Epithelial cell of proximal tubule (primary cell): ENCODE measurements at places on chromosomes 11 and 22.
A peak's percentile ranks its signal among the peaks of the same experiment; 100 is the strongest.

DNA sequence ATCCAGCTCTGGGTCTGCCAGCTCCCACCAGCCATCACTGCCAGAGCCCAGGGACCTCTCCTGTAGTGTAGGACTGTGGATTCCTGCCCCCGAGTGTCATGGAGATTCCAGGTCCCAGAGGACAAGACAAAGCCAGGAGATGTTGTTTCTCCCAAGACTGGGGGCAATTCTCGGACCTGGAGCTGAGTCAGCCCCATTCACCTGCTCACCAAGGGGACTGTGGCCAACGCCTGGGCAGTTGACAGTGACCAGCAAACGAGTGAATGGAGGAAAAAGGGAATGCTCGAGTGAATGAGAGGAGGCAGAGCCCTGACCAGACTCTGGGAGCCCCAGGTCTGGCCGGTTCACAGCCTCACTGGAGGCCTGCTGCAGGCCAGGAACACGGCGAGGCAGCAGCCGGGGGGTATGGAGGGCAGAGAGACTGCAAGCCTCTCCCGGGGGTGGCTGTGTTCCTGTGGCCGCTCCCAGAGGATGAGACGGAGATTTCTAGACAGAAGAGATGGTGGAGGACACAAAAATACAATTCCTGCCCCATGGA, 61.3 kb upstream of the PRR5 start:
- no peak for DNase-seq

DNA sequence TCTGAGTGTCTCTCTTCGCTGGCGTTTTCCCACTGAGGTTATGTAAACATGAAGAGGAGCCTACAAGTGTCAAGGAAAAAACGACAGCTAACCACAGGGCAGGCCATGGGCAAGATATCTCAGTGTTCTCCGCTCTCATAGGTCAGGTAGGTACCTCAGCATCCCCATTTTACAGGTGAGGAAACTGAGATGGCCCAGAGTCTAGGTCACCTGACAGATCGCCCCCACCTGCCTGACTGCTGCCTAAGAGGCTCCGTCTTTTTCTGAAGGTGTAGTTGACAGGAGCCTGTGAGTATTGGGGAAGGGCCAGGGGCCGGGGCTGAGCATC, 847 bp upstream of the NDUFA6 start:
- no peak for DNase-seq

GRCh38 chr11:5288108-5288905, 13.4 kb downstream of the OR51B4 start:
- no peak for DNase-seq

DNA sequence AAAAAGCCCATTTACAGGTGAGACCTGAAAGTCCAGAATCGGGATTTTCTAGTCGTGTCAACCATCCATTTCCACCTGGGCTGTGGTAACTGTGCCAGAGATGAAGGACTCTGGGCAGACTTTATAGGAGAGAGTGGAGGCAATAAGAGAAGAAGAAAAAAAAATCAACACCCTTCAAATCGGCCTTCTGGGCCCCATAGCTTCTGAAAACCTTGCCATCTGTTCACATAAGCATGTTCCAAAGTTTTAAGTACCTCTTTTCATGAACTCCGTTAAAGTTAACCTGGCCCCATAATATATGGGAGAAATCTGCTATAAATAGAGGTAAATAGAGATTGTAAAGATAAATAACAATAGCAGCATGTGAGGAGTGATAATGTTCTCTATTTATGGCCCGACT, 470.5 kb downstream of the MIAT start:
- DNase-seq = no peak

- no peak for DNase-seq
Measured at GRCh38 chr22:44375451-44375850, 62.7 kb upstream of the SHISAL1 start.

DNA sequence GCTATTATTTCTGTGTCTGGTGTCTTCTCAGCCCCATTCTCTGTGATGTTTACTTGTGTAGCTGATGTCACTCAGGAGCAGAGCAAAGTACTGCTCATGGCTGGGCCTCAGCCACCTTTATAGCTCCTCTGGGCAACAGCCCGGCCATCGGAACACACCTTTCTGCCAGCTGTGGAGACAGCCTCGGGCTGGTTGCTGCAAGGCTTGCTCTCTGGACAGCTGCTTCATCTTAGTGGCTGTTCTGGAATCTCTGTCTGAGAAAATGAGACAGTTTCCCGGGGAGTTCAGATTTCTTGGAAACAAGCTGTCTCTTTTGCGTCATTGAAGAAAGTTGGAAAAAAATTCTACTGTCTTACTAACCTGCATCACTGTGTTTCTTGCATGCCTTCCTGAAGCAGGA, 20.0 kb downstream of the THY1 start:
- DNase-seq = no peak

DNA sequence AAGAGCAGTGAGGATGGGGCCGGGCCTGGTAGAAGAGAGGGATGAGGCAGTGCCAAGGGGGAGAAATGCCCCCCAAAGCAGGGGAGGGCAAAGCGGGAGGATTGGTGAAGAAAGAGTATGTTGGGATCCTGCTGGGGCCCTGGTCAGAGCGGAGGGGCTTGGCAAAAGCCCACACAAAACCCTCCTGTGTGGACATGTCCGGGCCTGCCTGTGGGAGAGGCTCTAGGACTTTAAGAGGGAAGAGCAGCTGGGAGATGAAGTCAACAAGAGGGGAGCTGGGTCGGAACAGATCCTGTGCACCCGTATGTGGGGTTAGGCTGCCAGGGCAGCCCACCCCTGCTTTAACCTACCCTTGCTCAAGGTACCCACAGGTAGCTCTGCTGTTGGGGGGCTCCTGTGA, 25.8 kb downstream of the ART5 start:
- DNase-seq = no peak

- no peak for DNase-seq
Measured at GRCh38 chr11:72707032-72707431, 32.8 kb upstream of the PDE2A start.

DNA sequence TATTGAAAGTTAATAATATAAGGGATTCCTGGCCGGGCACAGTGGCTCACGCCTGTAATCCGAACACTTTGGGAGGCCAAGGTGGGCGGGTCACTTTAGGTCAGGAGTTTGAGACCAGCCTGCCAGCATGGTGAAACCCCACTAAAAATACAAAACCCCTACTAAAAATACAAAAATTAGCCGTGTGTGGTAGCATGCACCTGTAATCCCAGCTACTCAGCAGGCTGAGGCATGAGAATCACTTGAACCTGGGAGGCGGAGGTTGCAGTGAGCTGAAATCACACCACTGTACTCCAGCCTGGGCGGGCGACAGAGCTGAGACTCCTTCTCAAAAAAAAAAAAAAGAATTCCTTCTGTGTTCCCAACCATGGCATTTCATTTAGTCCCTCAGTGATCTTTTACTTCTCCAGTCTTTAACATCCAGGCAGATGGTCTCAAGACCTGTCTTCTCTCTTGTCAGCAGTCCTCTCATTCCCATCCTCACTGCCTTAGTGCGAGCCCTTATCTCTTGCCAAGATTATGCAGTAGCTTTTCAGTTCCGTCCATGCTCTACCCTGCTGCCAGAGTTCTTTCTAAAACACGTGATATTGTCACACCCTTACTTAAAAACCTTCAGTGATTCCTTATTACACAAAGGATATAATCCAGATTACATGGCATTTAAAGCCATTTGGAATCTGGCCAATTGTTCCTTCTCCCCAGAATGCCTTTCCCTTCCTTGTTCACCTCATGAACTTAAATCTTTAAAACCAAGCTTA, 17.9 kb downstream of the RTN3 start:
- no peak for DNase-seq

- no peak for DNase-seq
Measured at GRCh38 chr11:61816736-61817455, at the start of gene FADS1. Gene FADS1, minus strand, starts transcription at chr11:61817003. Its CDS starts 74 bp downstream, at chr11:61816929.

GRCh38 chr11:86171627-86172026, 72.9 kb upstream of the EED start:
- no peak for DNase-seq

DNA sequence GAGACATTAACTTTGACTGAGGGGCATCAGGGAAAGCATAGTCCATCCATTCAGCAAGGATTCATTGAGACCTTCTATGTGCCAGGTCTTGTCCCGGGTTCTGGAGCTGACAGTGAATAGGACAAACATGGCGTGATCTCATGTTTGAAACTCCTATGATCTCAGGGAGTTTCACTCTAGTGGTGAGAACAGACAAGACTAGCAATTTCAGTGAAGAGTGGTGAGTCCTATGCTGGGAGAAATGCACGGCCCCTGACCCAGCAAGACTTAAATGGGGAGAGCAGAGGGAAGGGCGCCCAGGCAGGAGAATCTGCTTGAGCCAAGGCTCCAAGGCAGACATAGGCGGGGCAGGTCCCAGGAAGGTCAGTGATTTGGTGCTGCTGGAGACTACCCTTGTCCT, 155.7 kb downstream of the CEP164 start:
- no peak for DNase-seq

DNA sequence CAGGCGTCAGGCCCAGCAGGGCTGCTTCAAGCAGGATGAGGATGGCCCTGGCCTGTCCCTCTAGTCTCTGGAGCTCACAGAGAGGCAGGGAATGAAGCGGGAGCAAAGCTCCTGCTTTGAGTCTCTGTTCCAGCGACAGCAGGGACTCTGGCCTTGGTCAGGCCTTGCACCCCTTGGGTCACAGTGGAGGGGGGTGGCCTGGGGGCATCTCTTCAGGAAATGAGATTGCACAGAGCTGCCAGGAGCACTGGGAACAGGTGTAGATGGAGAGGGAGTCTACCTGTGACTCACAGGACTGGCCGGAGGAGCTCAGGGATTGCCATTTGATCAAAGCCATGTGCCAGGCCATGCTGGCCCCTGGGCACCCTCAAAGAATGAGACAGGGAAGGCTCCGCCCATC, 1.6 kb downstream of the ANO1 start:
- DNase-seq = no peak

- DNase-seq = no peak
Measured at GRCh38 chr11:69352166-69352565, 58.2 kb downstream of the MYEOV start.

- DNase-seq = no peak
Measured at GRCh38 chr11:99968336-99968735, 718.8 kb upstream of the ARHGAP42 start.

DNA sequence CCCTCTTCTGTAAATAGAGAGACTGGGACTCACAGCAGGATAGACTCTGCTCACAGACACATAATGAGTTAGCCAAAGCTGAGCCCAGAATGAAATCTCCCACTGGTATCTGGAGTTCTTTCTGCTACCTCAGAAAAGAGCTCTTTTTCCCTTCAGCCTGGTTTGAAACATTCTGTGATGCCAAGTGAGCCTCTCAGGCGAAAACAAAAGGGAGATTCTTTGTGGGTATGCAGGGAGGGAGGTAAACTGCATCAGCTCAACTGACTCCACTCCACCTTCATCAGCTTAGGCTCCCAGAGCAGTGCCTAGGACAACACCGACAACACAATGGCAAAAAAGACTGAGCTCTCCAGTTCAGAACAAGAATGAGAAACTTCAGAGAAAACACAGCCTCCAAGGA, 55.1 kb upstream of the SCUBE2 start:
- DNase-seq = no peak

DNA sequence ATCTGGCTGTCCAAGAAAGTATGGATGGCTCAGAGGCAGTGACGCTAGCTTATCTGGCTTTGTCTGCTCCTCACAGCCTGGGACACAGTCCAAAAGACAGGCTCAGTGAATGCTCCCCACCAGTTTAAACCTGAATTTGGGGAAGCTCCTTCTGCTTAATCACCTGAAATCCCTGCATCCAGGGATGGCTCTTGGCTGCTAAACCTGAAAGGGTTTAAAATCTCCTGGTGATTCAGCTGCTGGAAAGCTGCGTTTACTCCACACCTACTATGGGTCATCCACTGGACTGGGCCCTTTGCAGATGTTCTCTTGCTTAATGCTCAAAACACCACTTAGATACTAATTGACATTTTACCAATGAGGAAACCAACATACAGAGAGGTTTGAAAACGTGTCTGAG, 302.0 kb upstream of the NARS2 start:
- no peak for DNase-seq

DNA sequence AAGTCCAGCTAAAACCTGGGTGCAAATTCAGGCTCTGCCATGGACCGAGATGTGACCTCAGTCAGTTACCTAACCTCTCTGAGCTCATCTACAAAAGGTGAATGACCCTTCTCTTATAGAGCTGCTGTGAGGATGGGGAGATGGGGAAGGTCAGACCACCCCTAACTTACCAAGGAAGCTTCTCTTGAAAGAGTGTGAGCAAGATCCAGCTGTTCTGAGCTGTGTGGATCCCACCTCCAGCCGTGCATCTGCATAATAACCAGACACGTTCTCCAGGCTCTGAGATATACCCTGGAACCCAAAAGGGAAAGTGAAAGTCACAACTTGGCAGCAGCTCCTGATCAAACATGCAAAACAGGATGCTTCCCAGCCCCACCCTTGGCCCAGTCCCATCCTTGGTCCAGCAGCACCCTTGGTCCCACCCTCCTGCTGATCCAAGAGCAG, at the start of gene APOL3:
Gene APOL3, minus strand, starts transcription at position 257 of the 444 bp plus-strand sequence. CDS start 11,700 bp downstream, outside the sequence.
- DNase-seq = no peak

DNA sequence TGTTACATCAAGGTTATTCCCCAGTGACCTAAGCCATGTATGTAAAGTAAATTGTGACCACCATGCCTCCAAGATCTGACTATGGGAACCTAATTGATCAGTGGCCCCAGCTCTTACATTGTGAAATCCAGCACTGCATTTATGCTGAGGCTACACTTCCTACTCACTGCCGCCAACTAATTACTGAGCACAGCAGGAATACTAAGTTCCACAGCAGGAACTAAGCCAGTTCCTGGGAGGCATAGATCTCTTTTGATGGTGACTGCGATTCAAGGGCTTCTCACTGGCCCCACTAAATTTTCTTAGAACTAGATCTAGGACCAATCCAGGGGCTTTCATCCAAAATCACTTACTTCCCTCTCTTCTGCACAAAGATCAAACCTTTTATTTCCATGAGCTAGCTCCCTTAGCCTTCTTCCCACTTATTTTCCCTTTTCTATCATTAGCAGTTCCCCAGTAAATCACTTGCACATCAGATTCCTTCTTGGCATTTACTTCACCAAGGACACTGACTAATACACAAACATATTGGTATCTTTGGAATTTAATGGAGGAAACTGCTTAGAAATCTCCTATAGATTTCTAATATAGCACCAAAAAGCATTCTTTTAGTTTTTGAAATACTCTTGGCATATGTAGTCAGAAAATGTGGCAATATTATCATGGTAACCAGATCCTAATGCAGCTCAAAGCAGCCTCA, 46.0 kb downstream of the CNTN5 start:
- no peak for DNase-seq

- no peak for DNase-seq
Measured at GRCh38 chr11:113308601-113309000, 5.8 kb upstream of the TTC12 start.

DNA sequence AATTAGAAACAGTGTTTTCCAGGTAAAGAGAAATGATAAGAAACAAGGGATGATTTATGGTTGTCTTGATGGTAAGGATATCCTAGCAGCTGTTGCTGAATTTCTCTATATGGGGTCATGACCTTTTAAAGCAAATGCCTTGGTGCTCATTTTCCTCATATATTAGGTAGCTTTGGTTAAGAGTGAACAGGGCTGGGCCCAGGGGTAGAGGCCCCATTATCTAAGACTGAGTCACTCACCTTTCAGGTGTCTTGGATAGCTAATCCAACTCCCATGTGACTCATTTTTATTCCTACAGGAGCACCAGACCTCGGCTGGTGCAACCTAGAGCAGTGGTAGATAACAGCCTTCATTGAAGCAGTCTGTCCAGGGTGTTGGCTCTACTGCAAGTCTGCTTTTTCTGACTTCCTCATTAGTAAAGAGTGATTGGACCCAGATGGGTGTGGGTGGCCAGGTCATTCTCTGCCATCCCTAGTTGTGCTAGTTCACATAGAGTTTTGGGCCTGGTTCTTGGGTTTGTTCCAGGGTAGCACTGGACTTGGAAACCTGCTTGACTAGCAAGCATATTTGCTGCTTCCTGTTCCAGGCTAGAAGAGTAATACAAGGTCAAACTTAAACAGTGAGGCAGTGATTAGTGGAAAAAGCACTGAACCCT, 37.4 kb downstream of the CTNND1 start:
- peak; percentile 56 for DNase-seq

- DNase-seq = no peak
Measured at GRCh38 chr11:45794169-45794568, 10.8 kb upstream of the SLC35C1 start.
